ENCODE measurements at places on chromosomes 7 and 10.

DNA sequence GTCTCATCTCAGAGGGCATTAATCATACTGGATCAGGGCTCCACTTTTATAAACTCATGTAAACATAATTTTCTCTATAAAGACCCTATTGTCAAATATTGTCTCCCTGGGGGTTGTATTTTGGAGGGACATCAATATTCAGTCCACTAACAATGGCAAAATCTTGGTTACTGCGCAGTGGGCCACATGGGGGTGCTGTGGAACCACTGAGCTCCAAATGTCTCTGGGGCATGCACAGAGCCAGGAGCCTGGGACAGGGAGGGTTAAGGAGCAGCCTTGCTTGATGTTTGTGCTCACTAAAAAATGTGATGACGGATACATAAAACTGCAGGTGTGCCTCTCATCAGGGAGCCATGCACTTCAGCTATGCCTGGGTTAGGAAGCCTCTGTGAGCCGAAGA is 62.1 kb upstream of the PRSS58 start:
- DNase-seq = peak; percentile 60

DNA sequence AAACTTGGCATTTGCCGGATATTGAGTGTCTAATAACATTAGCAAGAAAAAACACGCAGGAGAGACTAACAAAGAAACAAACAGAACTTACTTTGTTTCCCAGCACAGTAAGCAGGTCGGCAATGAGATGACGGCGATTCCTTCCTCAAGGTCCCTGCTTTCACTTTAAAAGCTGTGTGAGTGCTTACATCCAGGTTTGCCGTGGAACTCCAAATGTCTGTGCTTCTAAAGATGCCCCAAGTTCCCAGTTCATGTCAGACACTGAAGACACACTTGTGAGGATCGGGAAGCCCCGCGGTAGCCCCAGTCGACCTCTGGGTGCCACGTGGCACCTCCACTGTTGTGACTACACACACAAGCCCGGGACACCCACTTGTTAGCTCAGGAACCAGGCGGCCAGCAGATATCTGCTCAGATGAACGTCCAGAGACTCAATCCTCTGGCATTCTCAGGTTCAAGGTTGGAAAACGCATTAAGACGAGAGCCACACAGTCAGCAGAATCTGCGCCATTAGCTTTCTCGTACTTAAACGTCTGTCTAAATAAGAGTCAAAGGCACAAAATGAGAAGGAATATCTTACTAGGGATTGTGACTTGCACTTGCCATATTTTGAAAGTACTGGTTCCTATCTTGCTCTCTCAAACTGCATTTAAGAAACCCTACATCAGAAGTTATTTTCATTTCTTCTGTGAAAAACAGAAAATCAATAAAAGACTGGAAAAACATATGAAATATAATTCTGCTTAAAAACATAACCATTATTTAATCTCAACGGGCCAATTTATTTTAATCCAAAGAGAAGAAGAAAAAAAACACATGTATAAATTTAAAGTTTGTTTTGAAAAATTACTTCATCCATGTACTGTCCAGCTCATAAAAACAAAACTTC is 207.6 kb upstream of the KLF14 start:
- DNase-seq = no peak

GRCh38 chr10:14949291-14949690 is 4.6 kb downstream of the DCLRE1C start:
- DNase-seq = no peak

DNA sequence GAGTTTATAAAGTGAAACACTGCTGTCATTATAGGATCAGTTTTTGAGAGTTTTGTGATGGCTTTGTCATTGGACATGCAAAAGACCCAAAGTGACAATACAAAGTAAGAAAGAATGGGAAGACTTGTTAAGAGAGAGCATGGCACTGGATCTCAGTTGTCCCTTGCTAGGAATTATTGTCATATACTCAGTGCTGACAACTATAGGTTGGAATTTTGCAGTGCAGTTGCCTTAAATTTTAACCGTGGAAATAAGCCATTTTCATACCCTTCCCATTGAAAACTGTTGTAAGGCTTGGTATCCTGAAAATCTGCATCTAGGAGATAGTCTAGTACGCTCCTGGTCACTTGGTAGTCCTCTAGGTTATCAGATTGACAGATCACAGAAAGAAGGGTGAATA is 1156.7 kb downstream of the GATA3 start:
- no peak for DNase-seq

- DNase-seq = no peak
These were observed 249.4 kb downstream of the CRPPA start for GRCh38 chr7:16171928-16172327.

DNA sequence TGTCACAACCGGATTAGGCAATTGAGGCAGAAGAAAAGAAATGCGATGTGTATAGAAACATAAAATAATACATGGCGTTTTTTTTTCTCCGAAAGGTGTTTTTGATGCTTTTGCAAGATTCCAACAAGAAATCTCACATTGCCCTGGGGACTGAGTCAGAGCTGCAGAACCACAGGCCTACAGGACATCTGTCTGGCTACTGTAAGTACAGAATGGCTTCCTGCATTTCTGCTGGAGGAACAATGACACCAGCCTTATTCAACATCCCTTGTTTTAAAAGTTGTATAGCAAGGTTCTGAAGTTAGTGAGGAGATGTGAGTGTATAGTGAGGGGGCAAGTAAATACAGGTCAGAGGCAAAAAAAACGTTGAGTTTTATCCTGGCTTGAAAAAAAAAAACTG is 256.4 kb downstream of the ABCA13 start:
- DNase-seq = no peak

DNA sequence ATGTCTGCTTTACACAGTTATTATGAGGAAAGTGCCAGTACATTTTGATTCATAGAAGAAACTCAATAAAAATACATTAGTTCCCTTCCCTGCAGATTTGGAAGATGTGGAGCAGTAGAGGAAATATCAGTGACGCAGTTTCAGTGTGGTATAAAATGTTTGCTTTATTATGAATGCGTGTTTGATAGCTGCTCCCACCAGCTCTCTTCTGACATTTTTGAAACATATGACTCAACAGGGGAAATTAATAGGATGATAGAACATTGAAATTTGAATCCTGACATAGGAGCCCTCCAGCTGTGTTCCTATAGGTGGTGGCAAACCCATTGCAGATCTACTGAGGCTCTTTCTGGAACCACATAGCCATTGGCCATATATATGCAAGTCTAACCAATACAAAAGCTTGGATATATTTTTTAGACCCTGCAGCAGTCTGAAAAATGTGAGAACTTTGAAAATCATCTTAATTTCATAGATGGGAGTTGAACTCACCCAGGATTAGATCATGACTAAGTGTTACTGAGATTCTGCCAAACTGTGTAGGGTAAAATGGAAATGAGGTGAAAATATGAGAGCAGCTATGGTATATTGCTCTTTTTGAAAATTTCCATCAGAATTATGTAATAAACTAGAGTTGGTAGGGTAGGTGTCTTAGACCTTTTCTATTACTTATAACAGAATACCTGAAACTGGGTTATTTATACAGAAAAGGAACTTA is 47.8 kb downstream of the BZW2 start:
- no peak for DNase-seq

DNA sequence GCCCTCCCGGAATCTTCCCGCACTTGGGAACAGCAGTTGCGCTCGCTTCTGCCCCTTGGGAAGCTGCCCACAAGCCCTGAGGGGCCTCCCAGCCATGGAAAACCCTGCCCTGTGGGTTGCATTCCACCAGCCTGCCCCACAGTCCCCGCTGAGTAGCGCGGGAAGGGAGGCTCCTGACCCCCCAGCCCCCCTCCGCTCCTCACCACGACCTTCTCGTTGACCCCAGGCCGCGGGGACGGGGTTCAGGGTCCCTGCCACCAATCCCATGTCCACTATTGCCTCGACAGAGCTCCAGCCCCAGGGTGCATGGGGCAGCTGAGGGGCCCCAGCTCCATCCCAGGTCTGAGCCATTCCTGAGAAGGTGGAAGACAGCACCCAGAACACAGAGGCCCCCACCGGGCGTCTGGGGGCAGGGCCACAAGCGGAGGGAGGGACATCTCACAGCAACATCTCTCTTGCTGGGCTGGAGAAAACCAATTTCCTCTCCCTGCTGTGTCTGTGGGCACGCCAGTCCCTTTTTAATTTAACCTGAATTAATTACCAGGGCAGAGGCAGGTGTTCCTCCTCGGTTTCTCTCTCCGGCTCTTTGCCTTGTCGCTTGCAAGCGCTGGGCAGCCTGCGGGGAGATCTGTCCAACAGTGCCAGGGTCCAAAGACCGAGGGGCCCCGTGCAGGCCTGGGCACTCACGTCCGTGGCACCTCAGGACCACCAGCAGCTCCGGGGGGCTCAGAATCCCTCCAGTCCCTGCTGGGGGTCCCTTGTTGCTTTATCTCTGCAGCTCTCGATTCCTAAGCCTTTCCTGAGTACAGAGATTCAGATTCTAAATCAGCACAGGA is 57.9 kb downstream of the FOXL3 start:
- no peak for DNase-seq

DNA sequence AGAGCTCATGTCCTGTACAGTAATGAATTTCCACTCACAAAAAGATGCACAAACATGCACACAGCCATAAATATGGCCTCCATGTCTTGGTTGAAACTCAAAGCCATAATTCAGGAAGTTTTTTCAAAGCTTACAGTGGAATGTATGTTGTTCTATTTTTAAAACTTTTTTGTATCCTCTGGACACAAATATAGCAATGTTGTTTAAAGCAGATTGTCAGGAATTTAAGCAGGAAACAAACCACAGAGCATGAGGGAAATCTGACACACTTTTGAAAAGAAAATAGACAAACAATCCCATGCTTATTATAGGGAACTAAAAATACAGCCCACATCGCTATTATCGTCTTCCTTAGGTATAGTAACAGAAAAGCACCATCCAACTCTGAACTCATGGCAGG is 21.5 kb downstream of the LRRN3 start:
- no peak for DNase-seq

GRCh38 chr7:139494835-139495579 is 11.5 kb upstream of the KLRG2 start:
- no peak for DNase-seq

Measured in naive thymus-derived CD4-positive, alpha-beta T cell (primary cell).